ENCODE measurements at places on chromosomes 16 and 17.

DNA sequence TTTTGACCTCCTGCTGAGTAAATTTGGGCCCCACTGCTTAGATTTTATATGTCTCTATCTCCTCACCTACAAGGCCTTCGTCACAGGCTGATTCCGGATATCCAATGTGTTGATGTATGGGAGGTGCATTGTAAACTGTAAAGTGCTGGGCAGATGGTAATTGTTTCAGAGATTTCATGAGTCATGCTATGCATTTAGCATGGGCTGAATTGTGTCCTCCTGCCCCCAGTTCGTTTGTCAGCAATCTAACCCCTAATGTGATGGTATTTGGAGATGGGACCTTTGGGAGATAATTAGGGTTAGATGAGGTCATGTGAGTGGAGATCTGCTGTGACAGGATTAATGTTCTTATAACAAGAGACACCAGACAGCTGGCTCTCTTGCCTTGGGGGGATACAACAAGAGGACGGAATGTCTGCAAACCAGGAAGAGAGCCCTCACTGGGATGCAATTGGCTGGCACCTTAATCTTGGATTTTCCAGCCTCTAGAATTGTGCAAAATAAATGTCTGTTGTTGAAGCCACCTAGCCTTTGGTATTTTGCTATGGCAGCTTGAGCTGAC, 101.8 kb upstream of the NLRP1 start:
- no peak for DNase-seq

DNA sequence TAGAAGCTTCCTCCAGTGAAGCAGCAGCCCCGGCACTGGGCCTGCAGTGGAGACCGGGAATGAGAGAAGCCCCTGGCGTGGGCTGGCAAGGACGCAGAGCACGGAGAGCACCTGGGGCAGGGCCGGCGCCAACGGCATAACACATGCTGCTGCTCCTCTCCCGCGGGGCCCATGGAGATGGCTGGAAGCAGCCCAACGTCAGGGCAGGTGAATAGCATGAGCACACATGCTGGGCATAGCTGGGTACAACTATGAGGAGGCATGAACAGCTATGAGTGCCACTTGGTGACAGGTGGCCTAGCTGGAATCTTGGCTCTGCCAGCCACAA, 46.4 kb downstream of the IRF8 start:
- no peak for DNase-seq

DNA sequence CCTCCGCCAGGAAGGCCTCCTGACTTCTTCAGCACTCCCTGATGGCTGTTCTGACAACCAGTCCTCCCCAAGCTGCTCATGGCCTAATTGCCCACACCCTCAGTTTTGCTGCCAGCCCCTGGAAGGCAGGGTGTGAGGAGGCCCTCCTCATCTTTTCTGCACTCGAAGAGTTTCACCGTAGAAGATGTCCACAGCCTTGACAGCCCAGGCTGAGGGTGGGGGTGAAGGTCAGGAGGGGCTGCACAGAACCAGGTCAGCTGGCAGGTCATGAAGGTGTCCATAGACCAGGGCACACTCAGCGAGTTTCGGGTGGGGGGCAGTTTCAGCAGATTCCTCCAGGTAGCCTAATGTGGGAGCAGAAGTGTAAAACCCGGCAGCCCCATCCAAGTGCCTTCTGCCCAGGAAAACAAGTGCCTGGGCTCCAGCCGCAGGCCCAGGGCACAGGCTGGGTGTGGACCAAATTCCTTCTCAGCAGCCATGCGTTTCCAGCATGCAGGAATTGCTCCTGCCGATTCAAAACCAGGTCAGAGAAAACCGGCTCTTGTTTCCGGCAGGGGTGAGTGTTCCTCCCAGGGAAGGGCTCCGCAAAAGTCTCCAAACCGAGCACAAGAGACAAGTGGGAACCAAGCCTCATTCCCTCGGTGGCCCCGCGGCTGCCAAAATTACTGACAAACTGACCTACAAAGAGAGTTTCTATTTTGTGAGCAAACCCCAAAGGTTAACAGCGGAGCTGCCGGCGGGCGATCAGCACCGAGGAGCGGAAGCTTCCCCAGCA, 228.8 kb downstream of the C16orf78 start:
- no peak for DNase-seq

DNA sequence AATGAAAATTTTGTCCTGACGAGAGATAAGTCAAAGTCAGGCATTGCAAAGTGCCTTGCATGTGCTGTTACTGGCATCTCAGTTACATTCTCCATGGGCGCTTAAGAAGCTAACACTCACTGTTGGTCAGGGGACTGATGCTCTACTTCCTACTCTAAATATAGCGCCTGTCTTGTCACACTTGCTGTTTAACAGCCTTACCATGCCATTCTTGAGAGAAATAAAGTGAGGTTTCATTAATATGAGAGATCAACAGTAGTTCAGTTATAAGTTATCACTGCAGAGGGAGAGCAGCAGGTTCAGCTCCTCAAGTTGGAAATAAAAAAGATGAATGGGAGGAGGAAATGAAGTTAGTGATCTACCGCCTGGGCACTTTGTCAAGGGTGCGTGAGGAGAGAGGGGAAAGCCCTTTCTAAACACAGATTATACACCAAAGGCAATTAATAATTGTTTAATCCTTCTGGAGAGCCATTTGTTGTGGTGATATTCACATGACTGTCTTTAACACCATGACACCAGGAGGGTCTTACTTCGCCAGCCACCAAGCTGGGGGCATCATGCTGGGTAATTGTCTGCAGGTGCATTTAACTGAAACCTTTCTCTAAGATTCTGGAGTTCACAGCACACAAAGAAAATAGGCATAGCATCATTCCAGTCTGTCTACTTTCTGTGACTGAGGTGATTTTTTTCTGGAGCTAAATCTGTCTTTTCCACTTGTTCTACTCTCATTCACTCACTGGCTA, 568.7 kb upstream of the HSBP1 start:
- no peak for DNase-seq

DNA sequence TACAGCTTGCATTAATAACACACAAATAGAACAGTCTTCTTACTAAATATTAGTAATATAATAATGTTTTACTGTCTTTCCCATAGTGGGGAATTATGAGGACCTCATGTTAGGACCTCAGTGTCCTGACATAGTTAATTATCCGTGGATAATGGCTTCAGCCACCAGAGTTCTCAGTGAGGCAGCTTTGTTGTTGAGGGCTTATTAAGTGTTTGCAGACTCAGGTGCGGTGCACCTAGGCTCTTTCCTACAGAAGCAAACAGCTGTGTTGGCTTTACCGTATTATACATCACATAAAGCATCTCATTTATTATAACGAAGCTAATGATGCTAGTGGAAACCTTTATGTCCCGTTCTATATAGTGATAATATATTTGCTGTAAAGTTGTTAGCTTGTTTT, 246.7 kb downstream of the FTO start:
- no peak for DNase-seq

DNA sequence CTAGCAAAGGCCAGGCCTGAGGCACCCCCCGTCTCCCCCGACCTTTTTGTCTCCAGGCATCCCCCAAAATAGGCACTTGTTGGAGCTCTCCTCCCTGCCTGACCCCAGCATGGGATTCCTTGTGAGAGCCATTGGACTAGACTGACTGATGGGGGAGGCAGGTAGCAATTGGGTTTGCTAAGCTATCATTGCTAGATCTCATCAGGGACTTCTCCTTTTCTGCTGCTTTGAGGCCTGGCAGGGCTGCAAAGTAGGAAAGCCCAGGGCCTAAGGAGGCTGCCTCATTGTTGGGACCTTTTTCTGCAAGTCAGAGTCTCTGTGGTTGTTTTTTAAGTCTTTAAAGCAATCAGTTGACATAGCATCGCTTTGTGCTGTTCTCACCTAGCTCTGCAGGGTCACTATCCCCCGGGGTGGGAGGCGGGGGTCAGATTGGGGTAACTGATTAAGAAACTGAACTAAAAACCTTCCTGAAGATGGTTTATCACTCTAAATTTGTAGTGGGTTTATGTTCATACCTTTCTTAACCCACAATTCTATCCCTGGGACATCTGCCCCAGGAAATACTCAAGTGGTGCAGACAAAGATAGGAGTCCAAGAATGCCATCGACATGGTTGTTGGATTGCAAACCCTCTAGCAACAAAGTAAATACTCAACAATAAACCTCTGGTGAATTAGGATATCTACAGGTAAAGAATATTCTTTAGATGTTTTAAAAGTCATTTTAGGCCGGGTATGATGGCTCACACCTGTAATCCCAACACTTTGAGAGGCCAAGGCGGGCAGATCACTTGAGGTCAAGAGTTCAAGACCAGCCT, 28.0 kb downstream of the LLGL2 start:
- DNase-seq: no peak

- peak; percentile 19 for DNase-seq
Measured at GRCh38 chr17:50199803-50200456, 1.5 kb downstream of the COL1A1 start.

GRCh38 chr17:45128331-45128730, 4.0 kb downstream of the PLCD3 start:
- DNase-seq: no peak

DNA sequence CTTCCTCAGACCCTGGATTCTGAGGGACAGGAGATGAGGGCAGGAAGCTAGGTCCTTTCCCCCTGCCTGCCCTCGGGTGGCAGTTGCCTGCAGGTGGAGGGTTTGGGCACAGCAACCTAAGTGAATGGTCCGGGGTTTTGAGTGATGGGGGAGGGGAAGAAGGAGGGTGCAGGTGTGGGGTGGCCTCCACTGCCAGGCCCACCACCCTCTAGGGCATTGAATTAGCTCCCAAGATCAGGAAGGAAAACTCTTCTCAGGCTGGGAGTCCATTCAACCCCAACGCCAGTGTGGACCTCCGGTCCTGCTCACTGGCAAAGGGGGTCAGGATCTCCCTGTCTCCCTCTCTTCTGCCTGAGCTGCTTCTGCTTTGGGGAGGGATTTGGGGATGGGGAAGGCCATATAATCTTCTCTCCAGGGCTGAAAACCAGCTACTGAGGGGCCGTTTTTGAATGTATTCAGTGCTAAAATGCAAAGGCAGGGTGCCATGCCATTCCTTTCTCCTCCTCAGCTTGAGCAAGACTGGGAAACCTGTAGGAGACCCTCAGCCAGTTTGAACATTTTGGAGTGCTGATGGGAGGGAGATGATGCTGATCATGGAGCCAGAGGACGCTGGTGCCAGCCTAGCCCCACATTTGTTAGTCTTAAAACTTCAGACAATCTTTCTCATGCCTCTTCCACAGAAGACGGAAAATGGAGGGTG, 18.8 kb downstream of the GRB7 start:
- DNase-seq: no peak

GRCh38 chr16:54275956-54276355, 10.6 kb downstream of the IRX3 start:
- DNase-seq: no peak
